Activated CD4-positive, alpha-beta T cell treated with anti-CD3 and anti-CD28 coated beads, Interleukin-2, amount 50 U/mL, for 1 hour (primary cell): ENCODE measurements at places on chromosomes 4 and X.

- no peak for DNase-seq
Observed at GRCh38 chr4:39655211-39655610, 16.5 kb upstream of the SMIM14 start.

DNA sequence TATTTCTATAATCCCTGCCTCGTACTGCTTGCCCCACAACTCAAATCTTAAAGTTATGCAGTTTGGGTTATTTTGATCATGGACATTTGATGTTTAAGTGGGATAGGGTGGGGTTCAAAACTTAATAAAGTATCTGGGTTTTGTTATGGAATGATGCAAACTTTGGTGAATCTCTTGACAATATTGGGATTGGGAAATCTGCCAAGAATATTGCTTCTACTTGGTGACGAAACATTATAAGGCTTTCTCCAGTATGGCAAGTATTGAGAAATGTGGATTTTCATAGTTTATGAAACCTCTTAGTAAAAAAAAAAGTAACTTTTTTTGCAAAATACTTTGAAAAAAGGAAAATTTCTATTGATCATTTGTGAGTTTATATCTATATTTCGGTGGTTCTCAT lies 130.8 kb upstream of the SFRP2 start:
- DNase-seq, result no peak

GRCh38 chrX:38878641-38879340 lies 77.5 kb downstream of the MID1IP1 start:
- no peak for DNase-seq

GRCh38 chrX:154002215-154002719 lies 17.4 kb downstream of the IRAK1 start:
- DNase-seq, result no peak

- no peak for DNase-seq
Observed at GRCh38 chr4:97185233-97185632, 958.0 kb downstream of the STPG2 start.
